ENCODE measurements at places on chromosomes 5 and 9.

DNA sequence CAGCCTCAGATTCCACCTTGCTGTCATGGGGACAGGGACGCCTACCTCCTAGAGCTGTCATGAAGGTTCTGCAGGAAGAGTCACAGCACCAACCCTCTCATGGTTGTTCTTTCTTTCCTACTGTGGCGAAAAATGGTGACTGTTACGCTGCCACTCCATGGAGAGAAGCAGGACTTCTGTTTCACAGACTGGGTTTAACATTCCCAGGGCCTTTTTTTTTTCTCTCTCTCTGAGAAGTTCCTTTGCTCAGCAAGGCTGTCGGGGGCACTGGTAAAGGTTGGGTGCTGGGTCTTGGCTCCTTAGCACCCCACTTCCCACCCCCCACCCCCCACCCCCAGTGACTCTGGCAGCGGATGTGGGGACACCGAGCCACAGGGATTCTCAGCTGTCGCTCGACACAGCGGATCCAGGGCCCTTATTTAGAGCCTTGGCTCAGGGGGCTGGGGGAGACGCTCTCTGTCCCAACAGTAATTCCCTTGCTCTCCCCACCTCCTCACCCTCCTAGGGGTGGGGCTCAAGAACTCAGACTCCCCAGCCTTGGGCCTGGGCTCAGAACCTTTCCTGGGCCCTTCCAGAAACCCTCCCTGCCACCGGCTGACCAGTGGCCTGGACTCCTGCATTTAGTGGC is 34.4 kb downstream of the DUSP1 start:
- DNase-seq = no peak

DNA sequence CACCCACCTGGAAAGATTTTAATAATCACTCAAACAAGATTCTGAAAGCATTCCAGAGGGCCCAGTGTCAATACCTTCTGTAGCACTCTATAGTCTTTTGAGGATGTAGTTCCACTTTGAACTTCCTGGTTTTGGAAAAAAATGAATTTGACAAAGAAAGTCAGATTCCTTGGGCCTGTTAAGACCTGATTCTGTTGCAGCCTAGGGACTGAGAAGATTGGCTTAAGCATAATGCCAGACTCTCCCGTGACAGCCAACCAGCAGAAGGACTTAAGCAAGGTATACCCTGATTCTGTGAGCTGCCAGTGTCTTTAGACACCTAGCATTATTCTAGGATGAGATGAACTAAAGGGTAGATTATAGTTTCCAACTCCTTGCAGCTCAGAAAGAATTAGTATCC is 6.8 kb downstream of the SPINK5 start:
- no peak for DNase-seq

DNA sequence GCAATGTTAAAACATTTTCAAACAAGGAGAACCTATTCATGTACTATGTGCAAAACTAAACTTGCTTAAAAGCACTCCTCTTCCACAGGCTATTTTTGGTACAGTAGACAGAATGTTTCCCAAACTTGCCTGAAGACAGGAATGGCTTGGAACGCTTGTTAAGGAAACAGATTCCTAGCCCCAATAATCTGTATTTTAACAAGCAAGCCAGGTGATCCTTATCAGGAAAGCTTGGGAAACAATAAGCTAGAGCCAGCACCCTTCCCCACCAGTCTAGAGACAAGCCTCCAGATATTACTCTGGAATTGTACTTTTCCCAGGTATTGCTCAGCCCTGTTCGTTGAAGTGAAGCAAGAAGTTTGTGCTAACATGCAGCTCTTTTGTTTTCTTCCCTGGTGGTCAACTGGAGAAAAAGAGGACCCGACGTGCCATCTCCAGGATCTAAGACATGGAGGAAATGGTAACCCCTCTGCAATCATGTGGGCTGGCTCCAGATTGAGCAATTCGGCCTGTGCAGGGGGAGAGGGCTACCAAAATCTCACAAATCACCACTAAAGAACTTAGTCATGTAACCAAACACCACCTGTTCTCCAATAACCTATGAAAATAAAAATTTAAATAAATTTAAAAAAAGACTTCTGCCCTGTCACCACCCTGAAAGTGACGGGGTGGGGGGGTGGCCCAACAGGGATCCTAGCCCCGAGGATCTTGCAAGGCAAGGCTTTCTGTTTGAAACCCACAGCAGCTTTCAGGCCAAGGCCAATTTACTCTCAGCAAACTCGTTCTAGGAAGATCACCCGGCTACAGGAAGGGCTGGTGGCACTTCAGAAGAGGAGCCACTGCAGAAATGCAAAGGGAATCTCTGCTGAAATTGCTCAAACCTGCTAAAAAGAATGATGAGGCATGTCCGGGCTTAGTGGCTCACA is 48.6 kb downstream of the SHB start:
- DNase-seq = no peak

GRCh38 chr9:77949751-77950436 is 81.7 kb downstream of the GNAQ start:
- no peak for DNase-seq

GRCh38 chr9:89418882-89419640 is 78.9 kb downstream of the SEMA4D start:
- peak; percentile 69 for DNase-seq

DNA sequence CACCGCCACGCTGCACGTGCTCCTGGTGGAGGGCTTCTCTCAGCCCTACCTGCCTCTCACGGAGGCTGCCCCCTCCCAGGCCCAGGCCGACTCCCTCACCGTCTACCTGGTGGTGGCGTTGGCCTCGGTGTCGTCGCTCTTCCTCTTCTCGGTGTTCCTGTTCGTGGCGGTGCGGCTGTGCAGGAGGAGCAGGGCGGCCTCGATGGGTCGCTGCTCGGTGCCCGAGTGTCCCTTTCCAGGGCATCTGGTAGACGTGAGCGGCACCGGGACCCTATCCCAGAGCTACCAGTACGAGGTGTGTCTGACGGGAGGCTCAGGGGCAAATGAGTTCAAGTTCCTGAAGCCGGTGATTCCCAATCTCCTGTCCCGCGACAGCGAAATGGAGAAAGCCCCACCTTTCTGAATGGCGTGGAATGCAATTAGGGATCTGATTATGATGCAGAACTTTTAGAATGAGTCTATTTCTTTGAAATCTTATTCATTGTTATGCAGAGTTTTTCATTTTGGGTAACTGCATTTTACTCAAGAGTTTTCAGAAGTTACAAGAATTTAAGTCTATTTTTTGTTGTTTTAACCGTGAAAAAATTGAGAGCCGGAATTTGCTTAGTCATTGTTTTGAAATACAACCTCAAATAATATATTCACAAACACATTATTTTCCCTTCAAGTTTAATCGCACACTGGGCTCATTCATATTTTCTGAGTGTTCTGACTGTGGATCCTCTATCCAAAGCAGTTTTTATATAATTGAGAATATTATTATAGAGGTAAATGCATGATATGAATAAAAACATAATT is 8.5 kb upstream of the PCDHB15 start:
- DNase-seq = no peak

- no peak for DNase-seq
Observed at GRCh38 chr9:23538067-23538402, 288.0 kb downstream of the ELAVL2 start.

GRCh38 chr9:78620764-78621163 is 323.8 kb downstream of the PSAT1 start:
- DNase-seq = no peak

- DNase-seq = no peak
Observed at GRCh38 chr9:3361116-3361515, 164.7 kb downstream of the RFX3 start.

- DNase-seq = no peak
Observed at GRCh38 chr5:122515709-122516431, 203.8 kb downstream of the SNCAIP start.

DNA sequence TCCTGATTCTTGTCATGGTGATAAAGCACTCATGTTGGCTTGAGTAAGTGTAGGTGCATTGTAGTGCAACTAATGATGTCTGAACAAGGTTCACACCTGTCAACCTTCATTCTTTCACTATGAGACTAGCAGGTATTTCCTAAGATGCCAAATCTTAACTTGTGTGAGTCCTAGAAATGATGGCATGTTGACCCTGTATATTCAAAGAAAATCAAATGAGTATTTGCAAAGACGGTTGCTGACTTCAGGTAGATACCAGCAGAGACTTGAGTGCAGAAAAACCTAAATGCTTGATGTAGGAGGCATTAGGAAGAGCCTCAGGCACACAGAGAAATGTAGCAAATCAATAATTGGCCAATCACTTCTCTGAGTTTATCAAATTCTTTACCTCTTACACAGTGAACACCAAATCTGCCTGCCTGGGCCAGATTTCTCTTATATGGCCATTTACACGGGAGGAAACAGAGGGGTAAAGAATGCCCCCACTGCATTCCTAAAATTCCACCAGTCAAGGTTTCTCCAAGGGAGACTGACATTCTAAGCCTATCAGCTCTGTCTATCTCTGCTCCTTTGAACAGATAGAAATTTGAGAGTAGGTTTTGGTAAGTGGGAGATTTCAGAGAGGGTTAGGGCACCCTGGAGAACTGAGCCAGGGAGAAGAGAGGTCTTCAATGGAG is 488.6 kb upstream of the WWC1 start:
- DNase-seq = no peak

- DNase-seq = no peak
Observed at GRCh38 chr9:91074866-91075265, 273.2 kb downstream of the SYK start.

- no peak for DNase-seq
Observed at GRCh38 chr5:87195616-87196015, 72.1 kb upstream of the RASA1 start.

DNA sequence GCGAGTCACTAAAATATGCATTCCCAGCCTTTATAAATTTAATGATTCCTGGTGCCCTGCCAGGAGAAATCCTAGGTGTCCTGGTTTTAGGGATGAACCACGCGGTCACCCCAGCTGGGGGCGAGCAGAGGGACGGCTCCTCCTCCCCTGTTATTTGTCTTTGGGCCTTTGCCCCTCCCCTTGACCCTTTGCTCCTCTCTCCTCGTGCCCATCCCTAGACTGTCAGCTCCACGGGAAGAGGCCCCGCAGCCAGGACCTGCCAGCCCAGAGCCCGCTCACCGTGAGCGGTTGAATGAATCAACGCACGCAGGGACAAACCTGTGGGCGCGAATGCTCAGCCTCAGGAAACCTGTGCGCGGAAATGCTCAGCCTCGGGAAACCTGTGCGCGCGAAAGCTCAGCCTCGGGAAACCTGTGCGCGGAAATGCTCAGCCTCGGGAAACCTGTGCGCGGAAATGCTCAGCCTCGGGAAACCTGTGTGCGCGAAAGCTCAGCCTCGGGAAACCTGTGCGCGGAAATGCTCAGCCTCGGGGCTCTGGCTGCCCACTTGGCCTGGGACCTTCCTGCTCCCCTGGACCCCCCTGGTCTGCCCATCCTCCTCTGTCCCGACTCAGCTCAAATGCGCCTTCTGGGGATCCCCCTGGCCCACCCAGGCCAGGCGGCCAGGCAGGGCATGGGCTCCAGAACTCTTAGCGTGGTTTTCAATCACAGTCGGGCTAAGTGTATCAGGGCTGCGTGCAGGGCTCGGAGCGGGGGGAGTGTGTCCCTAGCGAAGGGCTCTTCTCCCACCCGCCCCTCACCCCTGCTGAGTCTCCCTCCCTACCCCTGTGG is 140.5 kb upstream of the COL5A1 start:
- no peak for DNase-seq

- no peak for DNase-seq
Observed at GRCh38 chr5:1202026-1202797, 817 bp downstream of the SLC6A19 start.

- no peak for DNase-seq
Observed at GRCh38 chr9:136137321-136138265, 18.9 kb upstream of the TMEM250 start.

DNA sequence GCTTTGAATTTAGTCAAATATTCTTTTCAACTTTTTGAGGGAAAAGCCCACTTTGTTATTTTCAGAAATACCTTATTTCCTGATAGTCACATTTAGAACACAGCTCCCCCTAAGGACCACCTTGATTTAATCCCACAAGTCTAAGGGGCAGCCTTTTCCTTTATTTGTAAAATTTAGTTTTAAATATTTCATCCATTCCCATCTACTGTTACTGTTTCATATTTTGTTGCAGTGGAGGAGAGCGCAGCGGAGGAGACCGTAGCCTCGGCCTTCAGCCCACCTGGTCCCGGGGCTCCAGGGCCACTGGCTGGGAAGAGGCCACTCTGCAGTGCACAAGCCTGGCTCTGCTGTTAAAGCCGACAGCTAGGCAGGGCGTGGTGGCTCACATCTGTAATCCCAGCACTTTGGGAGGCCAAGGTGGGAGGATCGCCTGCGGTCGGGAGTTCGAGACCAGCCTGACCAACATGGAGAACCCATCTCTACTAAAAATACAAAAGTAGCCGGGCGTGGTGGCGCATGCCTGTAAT is 19.6 kb downstream of the LPCAT1 start:
- no peak for DNase-seq

Data from activated T-cell treated with anti-CD3 and anti-CD28 coated beads, Interleukin-2, amount 50 U/mL, for 4 hours (primary cell).